Cerebellum (tissue), 4 donors: ENCODE measurements at places on chromosomes 6 and 20. TPM values are rescaled to one million over a fixed set of nuclear protein-coding genes. Genes with fewer than 3 reads are reported as not detected.

TRIM10 gene
- total RNA-seq = 0.36 TPM

- no peak for DNase-seq
These were observed 51.3 kb downstream of the DAAM2 start for GRCh38 chr6:39843305-39844020.

DNA sequence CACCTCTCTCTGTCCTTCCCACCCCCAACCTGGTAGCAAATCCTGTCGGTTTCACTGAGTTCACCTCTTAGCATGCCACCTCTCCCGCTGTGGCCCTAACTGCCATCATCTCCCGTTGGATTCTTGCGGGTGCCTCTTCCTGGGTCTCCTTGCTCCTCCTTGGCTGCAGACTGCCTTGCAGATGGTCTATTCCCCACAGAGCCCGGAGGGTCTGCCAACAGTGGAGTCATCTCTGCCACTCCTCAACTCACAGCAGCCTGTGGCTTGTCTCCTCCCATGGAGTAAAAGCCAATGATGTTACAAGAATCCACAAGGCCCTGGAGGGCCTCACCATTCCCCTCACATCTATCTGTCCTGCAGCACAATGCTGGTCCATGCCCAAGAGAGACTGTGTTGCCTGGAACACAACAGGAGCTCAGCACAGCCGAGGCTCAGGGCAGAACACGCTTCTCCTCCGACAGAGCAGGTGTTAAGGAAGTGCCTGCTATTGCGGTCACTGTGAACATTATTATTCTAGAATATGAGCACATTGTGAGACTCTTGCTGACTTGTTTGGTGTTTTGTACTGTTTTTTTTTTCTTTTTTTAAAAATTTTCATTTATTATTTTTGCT, 241.8 kb upstream of the SULF2 start:
- DNase-seq = no peak

GRCh38 chr6:95923518-95923917, 92.3 kb upstream of the FUT9 start:
- DNase-seq = no peak

DNA sequence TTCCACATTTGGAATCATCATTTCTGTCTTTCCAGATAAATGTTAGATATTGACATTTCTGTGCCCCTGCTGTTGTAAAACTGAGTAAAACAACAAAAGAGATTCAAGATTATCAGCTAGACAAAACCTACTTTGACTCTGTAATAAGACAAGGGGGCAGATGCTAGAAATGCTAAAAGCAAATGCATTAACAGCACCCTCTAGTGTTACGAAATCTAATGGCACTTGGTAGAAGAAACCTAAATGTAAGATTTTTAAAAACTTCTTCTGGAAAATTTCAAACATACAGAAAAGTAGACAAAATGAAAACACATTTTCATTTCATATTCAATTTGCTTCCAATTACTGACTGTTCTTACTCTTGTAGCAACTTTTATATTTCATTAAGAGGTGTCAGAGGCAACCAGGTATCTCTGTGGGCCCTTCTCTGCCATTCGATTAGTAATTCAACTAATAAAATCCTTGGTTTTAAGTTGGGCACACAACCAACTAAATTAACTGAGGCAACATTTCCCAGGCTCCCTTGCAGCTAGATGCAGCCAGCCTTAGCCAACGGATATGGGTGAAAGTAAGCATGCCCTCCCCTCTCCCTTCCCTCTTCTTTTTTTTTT, 45.0 kb downstream of the SLC23A2 start:
- DNase-seq = peak; percentile 69

DNA sequence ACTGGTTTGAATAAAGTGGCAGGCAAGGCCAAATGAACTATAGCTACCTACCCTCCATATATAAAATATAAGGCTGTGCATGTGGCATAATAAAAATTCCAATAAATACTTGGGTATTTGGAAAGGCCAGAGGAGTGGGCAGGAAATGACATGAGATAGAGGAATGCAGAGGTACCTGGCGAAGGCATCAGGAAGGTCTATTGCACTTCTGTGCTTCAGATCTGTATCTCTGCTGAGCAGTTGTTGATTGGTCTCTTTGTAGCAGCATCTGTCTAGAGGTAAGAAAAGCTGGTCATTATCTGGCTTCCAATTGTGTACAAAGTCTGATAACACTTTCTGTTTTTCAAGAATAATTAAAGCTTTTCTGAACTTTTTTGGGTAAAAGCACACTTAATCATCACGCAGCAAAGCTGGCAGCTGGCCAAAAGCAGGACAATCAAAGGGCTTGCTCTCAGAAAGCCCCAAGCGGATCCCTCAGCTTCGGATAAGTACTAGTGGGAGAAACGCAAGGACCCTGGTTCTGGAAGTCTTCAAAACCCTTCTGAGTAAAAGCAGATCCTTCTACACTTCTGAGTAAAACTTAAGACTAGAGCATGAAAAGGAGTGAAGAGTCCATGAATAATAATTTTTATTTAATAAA, 120.1 kb upstream of the TCF21 start:
- no peak for DNase-seq

ANKEF1 gene
- total RNA-seq = 3.5 TPM

DNA sequence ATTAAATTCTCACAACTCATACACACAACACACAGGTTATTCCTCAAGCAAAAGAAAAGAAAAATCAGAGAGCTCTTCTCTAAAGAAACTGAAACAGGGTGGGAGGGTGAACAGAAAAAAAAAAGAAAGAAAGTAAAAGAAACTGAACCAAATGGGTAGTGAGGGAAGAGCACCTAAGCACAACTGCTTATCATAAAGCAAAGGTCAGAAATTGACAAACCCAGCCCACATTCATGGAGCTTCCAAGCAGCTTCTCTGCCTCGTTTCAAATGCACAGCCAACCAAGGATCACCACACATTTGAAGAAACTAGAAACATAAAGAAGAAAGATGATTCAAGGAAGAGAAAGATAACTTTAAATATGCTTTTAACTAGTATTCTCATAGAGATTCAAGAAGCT, 90.5 kb downstream of the RNGTT start:
- DNase-seq = no peak

GRCh38 chr20:58007947-58008346, 220.5 kb downstream of the ANKRD60 start:
- no peak for DNase-seq

DNA sequence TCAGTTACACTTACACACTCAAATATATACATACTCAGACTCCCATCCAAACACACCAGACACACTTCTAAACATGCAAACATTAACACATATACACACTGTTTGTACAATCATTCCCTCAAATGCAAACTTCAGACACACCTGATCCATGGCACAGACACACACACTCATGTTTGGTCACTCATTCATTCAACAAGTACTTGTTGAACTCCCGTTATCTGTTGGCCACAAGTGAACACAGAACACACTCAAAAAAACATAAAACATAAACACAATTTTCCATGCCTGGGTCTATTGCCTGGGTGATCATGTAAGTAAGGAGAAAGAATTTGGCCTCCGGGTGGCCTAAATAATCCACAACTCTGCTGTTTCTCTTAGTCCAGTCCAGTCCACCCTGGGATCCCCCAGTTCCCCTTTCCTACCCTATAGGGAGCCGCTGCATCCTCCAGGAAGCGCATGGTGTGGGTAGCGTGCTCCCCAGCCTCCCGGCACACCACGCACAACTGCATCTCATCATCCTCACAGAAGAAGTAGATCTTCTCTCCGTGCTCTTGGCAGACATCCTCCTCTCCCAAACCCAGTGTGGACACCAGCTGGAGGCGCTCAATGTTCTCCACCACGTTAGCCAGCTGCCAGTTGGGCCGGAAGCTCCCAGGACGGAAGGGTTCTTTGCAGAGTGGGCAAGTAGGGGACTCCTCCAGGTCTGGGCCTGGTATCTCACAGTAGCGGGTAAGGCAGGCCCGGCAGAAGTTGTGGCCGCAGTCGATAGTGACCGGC, 815 bp downstream of the TRIM10 start:
- no peak for DNase-seq

C6orf15 gene
- not detected for total RNA-seq

HLA-DRB5 gene
- total RNA-seq = not detected

- no peak for DNase-seq
These were observed 414 bp downstream of the SIM1 start for GRCh38 chr6:100464162-100464851.

TREML2 gene
- total RNA-seq = 0.09 TPM

- no peak for DNase-seq
These were observed 98.9 kb downstream of the PDSS2 start for GRCh38 chr6:107360476-107360875.

- DNase-seq = no peak
These were observed 207.0 kb downstream of the THBS2 start for GRCh38 chr6:169046483-169047192.

SLC17A2 gene
- not detected for total RNA-seq

DNA sequence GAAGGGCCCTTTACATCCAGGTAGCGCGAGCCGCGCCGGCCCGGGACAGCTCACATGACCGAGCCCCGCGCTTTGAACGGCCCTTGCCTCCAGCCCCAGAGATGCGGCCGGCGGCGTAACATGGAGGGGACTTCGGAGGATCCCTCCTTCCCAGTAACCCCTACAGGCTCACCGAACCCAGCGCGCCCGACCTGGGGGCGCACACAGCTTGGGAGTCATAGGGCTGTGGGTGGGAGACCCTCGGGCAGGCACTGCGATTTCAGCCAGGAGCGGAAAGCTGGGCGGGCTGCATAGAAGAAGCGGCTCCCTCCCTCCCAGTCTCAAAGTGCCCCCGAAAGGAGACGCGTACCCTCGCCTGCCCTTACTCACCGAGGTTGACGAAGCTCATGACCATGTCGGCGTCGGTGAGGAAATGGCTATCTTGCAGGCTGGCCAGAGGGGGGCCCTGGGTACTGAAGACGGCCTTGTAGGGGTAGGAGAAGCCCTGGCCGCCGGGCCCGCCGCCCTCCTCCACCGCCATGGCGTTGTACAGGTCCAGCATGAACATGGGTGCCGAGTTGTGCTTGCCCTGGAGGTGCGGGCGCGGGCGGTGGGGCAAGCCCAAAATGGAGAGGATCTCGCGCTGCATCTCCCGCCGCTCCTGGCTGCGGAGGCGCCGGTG, 975 bp downstream of the BMP7 start:
- DNase-seq = no peak

RAET1L gene
- total RNA-seq = not detected

DNA sequence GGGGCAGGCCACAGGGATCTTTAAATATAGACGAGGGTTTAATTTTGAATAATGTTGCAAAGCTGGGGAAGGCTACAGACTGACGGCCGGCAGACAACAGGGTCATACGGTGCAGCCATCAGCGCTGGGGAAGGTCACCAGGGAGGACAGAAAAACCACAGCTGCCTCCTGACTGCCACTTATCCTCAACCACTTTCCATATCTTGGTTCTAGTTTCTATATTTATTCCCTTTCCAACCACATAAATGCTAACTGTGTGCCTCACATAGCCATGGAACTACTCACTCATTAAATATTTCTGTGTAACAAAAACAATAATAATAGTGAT, 85.7 kb upstream of the AGPAT4 start:
- no peak for DNase-seq

GRCh38 chr6:82353848-82354247, 9.8 kb upstream of the TPBG start:
- DNase-seq = no peak

DNA sequence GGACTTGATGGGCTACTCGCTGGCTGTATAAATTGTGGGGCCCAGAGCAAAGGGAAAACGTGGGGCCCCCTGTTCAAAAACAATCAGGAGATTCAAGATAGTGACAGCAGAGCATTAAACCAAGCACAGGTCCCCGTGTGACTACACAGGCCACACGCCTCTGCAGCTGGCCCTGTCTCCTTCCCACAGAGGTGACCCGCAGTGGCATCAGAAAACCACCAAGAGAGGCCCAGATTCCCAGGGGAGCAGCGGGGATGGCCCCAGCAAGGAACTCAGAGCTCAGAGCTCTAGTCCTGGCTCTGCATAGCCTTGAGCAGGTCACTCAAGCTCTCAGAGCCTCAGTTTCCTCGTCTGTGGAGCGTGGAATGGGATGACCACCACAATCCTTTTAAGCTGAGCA, 57.6 kb downstream of the CPNE5 start:
- DNase-seq = no peak

- DNase-seq = no peak
These were observed 110.8 kb downstream of the PRND start for GRCh38 chr20:4832469-4832868.

CYP24A1 gene
- total RNA-seq = 1.1 TPM

DNA sequence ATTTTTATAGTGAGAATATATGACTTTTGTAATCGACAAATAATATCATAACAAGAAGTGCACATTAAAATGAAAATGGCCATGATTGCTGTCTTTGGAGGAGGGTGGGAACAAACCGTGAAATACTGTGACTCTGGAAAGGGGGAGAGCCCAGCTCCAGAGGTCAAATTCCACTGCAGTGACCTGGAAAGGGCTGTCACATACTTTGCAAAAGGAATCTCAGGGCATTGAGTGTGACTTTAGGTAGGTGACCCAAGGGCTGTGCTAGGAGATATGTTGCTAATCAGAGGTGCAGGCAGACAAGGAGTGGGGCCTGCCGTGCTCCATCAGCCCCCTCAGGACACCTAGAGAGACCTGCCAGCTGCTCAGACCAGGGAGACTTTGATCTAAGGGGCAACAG, 28.1 kb upstream of the BMP7 start:
- no peak for DNase-seq

- no peak for DNase-seq
These were observed 46.4 kb upstream of the CAP2 start for GRCh38 chr6:17347012-17347411.

DNA sequence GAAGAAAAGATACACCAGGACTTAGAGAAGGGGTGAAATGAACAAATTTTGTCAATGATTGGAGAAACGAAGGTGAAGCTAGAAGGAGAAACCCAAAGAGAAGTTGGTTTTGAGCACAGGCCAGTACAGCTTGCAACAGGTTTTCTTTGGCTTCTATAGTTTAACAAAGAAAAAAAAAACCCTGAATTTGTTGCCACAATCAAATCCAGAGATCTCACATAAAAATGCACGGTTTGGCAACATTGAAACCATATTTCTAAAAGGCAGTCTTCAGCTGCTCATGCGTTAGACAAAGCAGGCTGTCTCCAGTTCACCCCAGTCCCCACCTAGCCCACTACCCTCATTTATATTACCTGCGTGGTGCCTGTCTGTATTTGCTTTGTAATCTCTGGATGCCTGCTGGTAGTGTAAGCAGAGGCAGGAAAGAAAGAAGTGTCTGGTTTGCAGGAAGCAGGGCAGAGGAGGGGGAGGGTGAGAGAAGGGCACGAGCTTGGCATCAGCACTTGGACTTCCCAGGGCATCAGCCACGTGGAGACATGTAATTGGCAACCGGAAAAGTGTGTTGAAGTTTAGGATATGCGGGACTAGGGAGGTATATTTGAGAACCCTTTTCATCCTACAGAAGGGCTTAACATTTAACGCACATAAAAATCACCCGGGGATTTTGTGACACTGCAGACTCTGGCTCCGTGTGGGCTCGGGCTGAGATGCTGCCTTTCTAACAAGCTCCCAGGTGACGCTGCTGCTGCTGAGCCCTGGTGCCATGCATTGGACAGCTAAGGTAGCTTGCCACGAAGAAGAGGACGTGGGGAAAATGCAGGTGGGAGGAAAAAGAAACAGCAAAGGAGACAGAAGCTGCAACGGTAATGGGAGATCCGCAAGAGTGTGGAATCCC, 14.4 kb downstream of the PFDN4 start:
- no peak for DNase-seq

- no peak for DNase-seq
These were observed 48.1 kb downstream of the DUSP22 start for GRCh38 chr6:340186-340955.
